ENCODE measurements at places on chromosomes 12 and 14.

GRCh38 chr12:93868771-93869170 lies 191.6 kb downstream of the CRADD start:
- no peak for DNase-seq

DNA sequence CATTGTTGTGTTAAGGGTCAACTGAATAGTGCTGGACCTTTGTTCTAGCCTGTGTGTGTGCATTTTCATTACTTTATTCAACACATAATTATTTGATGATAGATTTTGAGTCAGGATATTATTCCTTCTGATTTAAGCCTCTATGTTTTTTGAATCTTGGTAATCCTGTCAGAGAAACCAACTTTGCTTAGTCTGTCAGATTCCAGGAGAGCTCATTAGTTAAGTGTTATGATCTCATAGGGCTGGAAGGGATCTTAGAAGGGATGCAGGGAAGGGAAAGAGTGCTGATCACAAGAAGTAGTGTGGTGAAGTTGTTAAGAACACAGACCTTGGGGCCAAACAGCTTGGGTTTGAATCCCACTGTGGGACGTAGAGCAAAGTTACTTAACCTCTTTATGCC lies 52.9 kb downstream of the SCN8A start:
- DNase-seq: no peak

DNA sequence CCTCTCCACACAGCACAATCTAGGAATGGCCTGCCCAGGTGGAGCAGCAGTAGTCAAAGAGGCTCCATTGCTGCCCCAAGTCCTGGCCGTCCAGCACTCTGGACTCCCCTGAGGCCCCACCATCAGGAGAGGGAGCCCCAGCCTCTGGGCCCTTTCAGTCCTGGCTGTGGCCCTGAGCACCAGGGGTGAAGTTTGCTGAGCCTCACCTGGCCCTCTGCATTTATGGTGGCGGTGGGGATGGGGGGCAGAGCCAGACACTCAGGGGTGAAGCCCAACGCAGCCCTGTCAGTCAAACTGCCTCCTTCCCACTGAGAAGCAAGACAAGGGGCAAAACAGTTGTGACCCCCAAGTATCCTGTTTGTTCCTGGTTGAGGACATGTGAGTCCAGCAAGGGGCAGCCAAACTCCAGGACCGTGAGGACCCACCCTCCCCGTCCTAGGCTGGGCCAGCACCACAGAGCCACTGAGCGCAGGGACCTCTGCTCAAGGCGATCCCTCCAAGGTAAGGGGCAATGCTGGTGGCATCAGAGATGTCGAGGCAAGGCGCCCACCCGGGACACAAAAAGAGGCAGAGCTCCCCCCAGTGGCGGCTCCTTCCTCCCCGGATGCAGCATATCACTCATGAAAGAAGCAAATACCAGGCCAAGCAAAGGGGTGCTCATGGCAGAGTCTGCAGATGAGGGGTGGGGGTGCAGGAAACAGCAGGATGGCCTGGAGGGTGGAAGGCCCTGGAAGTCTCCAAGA lies 4.8 kb upstream of the AMN start:
- peak; percentile 76 for DNase-seq

DNA sequence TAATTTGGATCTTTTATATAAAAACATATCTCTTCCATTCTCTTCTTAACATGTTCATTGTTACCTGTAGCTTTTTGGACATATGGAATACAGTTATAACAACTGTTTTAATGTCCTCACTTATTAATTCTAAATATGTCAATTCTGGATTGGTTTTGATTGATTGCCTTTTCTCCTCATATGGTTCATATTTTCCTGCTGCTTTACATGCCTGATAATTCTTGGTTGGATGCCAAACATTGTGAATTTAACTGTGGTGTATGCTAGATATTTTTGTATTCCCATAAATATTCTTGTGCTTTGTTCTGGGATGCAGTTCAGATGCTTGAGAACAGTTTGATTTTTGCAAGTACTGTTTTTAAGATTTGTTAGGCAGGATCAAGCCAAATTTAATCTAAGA lies 10.8 kb downstream of the C14orf132 start:
- DNase-seq: no peak

GRCh38 chr14:71214241-71214640 lies 307.0 kb downstream of the PCNX1 start:
- no peak for DNase-seq

DNA sequence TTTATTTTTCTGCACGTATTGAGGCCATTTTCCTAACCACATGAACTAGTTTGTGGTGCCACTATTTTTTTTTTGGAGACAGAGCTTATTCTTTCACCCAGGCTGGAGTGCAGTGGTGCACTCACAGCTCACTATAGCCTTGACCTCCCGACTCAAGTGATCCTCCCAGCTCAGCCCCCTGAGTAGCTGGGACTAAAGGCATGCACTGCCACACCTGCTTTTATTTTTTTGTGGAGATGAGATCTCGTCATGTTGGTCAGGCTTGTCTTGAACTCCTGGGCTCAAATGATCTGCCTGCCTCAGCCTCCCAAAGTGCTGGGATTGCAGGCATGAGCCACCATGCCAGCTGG lies 60.1 kb downstream of the DIP2B start:
- no peak for DNase-seq

GRCh38 chr12:112590281-112590680 lies 171.5 kb downstream of the PTPN11 start:
- no peak for DNase-seq

DNA sequence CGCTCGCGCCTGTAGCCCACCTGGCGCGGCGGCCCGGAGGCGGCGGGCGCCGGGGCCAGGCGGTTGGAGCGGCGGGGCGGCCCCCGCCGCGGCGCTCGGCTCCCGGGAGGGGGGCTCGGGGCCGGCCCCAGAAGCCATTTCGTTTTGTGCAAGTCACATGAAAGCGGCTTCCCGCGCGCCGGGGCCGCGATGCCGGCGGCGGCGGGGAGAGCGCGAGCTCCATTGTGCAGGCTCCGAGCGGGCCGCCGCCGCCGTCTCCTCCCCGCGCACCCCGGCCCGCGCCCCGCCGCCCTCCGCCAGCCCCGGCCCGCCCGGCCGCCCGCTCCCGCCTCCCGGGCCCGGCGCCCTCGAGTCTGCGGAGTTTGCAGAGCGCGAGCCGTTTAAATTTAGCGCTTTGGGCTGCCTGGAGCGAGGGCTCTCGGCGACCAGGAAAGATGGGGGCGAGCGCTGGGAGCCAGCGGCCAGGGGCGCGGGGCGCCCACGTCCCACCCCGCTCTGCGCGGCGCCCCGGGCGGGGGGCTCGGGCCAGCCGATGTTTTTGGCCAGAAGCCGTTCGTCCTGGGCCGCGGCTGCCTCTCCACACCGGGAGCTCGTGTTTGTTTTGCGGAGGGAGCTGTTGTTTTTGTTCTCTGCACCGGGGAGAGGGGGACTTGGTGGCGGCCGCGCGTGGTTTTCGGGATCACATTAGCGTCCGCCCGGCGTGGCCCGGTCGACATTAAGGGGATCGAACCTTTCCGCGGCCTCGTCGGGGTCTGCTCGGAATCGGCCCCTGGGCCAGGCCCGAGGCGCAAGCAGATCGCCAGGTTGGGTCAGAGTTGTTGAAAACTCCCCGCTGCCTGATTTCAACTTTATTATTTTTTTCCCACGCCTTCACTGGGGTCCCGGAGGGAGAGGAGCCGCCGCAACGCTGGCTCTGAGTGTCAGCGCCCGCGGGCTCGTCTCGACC lies 982 bp downstream of the BCL7A start:
- DNase-seq: peak; percentile 69

DNA sequence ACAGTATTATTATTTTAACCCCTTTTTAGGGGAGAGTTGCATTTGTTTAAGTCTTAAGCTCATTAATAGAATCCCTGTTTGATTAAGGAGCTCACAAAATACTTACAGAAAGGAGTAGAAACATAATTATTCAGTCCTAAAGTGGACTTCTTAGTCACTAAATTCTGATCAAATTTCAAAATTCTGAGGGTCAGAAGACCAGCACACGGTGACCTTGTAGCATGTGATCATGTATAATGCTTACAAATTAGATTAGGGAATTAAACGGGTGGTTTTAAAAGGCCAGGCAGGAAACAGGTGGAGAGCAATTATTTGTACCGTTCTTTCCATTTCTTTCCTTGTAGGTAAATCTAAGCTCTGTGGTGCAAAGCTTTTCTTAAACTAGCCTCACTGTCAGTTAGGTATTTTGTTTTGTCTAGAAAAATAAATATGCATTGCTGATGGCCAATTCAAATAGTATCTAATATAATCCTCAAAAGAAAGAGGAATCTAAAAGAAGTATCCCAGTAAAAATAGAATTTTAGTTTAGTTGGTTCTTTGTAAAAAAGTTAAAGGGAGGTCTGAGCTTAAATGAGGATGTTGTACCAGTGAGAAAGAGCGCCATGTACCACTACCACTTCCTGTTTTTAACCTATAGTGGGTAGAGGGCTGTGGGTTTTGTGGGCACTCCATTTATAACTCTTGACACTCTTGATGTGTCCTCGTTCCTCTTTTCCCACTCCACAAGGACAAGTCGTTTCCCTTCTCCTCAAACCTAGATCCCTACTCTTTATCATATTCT lies 51.1 kb downstream of the SLC38A1 start:
- DNase-seq: peak; percentile 47

GRCh38 chr14:85233756-85234155 lies 296.2 kb upstream of the FLRT2 start:
- no peak for DNase-seq

GRCh38 chr14:100849115-100849781 lies 23.3 kb downstream of the MEG3 start:
- no peak for DNase-seq

GRCh38 chr12:62698701-62699101 lies 232.1 kb downstream of the MON2 start:
- DNase-seq: no peak

DNA sequence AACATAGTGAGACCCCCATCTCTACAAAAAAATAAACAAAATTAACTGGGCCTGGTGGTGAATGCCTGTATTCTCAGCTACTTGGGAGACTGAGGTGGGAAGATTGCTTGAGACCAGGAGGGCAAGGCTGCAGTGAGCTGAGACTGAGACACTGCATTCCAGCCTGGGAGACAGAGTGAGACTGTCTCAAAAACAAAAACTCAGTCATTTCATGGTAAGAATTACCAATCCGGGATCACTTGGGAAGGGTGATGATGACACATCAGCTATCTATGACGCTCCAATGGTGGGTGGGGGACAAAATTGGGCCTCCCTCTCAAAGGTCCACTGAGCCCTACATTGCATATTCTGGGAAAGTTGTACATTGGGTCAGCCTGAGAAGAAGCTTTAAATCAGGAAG lies 47.7 kb downstream of the SERPINA3 start:
- DNase-seq: no peak

DNA sequence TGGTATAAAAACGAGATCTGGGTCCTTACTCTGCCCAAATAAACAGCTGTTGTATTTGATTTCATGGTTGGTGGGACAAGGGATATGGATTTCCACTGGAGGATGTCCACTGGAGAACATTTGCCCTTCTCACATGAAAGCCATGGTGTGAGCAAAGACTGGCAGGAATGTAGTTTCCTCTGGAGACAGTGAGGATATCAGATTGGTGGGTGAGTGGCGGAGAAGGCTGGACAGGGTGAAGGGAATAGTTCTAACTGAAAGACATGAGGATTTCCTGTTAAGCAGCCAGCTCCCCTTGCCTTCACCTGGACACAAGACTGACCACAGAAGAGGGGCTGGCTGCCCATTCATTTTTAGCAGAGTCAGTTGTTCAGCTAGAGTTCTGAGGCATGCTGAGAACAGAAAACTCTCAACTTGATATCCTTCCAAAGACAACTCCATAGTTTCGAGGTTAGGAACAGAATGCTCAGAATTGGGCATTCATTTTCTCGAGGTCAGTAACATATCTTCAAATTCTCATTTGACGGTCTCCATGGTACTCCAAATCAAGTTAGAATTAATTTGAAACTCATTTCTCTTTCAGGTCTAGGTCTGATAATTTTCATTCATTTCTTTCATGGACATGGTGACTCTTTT lies 365.7 kb downstream of the LRIG3 start:
- DNase-seq: no peak

GRCh38 chr12:1769809-1770494 lies 50.4 kb upstream of the LRTM2 start:
- no peak for DNase-seq

GRCh38 chr12:31267966-31268365 lies 58.0 kb downstream of the SINHCAF start:
- DNase-seq: no peak

GRCh38 chr14:74514471-74514941 lies 20.9 kb downstream of the ISCA2 start:
- no peak for DNase-seq

GRCh38 chr12:115452751-115453281 lies 768.8 kb upstream of the TBX3 start:
- DNase-seq: no peak

GRCh38 chr12:48009471-48009870 lies 5.2 kb upstream of the COL2A1 start:
- DNase-seq: no peak

DNA sequence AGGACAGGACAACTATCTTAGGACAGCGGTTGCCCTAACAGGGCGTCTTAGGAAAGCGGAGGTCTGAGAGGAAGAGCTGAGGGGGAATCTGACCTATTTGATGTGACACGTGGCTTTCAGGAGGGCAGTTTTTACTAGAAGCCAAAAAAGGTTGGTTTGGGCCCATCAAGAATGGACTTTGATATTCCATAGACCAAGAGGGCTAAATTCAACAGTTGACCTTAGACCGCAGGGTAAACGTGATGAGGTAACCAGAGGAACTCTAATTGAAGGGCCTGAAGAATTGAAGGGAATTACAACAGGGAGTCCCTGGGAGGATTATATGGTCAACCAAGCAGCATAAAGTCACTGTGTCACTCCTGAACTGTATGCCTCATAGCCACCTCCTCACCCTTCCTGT lies 11.5 kb downstream of the C1S start:
- no peak for DNase-seq

DNA sequence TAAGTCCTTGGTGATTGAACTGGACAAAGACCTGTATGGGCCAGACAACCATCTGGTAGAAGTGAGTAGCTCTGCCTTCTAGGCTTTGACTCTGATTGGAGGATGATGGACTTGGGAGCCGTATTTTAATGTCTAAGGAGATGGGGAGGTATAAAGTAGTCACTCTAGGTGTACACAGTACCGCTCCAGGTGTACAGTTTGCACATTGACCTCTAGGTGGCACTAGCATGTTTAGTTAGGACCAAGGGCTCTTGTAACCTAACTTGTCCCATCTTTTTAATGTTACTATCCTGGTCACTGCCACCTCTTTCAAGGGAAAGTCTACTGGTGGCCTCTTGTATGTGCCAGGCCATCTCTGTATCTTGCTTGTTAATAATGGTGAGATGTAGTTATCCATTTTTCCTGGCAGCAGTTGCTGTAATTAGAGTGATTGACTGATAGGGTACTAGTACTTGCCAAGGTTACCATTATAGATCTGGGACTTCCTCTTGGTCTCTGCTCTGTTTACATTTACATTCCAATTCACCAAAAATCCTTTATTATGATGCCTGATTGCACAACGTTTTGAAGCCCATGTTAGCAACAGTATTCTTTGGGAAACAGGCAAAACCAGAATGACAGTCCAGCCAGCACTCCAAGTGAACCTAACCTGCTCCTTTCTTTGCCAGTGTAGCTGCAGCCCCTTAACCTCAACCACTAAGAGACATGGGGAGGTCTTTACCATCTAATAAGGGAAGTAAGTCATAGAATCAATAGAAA lies 3.6 kb downstream of the SMARCD1 start:
- DNase-seq: no peak
